ENCODE measurements at places on chromosomes 5 and 9.

DNA sequence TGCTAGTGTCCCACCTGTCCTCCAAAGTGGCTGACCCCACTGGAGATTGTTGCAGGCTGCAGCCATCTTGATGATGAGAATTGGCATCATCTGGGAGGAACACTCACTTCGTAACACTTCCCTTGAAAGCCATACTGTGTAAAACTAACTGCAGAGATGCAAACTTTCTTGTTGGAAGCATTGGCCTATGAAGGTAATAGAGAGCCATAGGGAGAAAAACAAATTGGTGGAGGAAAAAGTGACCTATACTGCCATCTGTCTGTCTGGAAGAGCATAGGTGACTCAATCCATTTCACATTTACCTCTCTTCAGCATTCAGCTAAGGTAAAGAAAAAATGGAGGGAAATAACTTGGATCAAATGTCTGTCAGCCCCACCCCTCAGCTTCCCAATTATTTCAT lies 473.4 kb downstream of the NTRK2 start:
- DNase-seq, result no peak

DNA sequence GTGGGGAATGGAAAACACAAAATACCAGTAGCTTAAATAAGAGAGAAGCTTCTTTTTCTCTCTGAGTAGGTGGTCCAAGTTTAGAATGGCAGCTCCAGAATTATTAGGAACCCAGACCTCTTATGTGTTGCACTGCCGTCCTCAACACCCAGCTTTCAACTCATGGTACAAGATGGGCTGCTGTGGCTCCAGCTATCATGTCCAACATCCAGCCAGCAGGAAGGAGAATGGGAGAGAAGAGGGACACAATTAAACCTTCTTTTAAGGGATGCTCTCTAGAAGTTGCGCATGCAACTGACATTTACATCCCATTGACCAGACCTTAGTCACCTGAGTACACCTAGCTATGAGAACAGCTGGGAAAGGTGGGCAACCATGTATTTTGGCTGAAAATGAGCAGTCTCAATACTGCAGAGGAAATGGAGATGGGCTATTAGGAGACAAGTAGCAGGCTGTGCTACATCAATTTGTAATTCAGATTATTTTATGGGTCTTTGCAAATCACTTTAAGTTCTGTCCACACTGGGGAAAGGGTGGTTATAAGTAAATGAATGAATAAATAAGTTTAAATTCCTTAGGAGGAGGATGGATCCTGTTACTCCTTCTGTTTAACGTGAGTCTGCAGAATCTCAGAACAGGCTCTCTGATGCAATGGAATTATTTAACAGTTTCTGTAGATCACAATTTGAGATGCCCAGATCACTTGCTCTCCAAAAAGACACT lies 76.1 kb downstream of the SLC28A3 start:
- no peak for DNase-seq

DNA sequence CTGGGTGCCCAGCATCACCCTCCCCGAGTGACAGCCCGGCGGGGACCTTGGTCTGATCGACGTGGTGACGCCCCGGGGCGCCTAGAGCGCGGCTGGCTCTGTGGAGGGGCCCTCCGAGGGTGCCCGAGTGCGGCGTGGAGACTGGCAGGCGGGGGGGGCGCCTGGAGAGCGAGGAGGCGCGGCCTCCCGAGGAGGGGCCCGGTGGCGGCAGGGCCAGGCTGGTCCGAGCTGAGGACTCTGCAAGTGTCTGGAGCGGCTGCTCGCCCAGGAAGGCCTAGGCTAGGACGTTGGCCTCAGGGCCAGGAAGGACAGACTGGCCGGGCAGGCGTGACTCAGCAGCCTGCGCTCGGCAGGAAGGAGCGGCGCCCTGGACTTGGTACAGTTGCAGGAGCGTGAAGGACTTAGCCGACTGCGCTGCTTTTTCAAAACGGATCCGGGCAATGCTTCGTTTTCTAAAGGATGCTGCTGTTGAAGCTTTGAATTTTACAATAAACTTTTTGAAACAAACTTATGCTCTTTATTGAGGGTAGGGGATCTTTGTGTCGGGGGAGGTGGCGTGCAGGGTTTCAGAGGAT lies 1.3 kb downstream of the GADD45G start:
- peak; percentile 46 for DNase-seq

DNA sequence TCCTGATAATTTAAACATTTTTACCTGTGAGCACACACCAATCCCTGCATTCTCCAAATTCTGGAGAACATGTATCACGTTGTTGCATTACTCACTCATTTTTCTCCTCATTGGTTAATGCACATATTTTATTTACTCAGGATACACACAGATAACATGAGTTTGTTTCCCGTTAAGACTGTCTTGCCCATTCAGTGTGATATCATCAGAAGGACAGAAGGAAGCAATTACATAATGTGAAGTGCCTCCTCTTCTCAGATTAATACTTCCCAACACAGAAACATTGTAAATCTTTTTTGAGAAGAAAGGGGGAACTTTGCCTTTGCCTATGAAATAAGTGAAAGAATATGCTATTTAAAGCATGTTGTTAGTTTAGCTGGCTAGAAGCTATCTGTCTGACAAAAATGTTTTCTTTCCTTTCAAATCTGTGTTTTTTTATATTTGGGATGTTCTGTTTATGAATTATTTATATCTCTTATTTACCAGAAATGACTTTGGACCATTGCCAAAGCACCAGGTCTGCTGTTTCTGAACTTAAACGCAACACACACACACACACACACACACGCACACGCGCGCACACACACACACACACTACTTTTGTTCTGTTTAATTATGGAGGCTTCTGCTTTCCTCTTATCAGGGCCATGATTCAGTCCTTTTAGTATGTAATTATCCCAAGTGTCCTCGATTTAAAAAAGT lies 186.5 kb downstream of the CHSY3 start:
- DNase-seq, result no peak

DNA sequence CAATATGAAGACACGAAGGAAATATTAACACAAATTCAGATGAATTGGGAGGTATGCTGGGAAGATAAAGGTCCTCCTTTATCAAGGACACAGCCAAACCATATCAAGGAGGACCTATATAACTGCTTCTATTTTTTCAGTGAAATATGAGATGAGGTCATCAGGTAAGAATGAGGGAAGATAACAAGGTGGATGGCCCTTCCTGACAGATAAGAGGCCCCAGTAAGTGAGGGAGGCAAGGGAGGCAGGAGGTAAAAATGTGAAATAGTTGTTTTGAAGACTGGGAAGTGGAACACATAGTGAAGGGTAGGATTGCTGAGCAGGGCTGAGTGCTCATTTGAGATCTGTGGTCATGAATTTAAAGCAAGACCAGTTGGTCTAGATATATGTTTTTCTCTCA lies 60.0 kb upstream of the FOXE1 start:
- DNase-seq, result peak; percentile 53

DNA sequence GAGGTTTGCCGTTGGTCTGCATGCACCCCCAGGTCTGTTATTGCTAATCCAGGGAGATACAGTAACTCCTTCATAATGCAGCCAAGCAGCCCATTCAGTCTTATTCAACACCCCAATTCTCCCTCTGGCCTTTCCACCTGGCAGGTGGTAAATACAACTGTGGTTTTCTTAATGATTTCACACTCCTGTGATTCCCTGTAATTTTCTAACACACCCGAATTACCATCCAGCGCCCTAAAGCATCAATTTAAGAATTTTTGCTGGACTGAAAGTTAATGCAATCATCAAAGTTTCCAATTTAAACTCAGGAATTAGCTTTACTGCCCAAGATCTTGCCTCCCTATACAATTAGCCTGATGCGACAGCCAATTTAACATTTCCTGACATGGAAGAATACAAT lies 62.5 kb downstream of the GNAQ start:
- DNase-seq, result no peak

GRCh38 chr5:84715091-84715490 lies 330.4 kb upstream of the EDIL3 start:
- no peak for DNase-seq

GRCh38 chr9:130104491-130105193 lies 50.9 kb downstream of the GPR107 start:
- no peak for DNase-seq

- DNase-seq, result no peak
Observed at GRCh38 chr9:83472764-83473163, 65.4 kb downstream of the FRMD3 start.

DNA sequence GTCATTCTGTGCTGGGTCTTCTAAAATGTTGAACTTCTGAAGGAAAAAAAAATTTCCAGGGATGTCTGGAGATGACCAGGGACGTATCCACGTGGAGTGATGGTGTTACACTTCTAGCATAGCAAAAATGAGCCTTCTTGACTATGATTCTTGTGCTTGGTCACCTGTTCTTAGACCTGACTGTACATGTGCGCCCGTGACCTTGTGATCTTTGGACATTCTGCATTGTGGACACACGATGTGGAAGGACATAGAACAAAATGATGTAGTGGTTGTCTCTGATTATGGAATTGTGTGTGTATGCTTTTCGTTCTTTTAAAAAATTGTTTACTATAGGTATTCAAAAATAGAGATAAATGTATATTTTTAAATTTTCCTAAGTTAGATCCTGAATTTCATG lies 61.0 kb downstream of the SNX30 start:
- DNase-seq, result no peak
